Activated CD4-positive, alpha-beta memory T cell treated with anti-CD3 and anti-CD28 coated beads, Interleukin-2, amount 10 ng/mL, durations not matched to agents 7 days and 5 days (primary cell): ENCODE measurements at places on chromosomes 13 and 19.

DNA sequence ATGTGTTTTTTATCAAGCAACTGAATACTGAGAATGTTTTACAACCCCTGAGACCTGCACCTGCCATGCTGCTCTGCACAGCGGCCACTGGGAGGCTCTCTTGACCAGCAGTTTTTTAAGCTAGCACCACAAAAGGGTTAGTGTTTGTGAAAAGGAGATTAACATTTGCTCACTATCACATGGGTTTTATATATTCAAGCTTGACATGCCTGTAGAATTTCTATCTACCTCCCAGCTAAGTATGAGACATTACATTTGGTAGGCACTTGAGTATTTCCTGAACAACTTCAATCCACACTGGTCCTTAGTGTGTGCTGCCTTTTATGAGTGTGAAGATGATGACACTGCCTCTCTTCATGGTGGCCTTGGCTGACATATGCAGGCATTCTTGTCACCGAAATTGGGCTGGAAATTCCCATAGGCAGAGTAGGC, 1238.9 kb downstream of the UQCRFS1 start:
- DNase-seq: no peak

DNA sequence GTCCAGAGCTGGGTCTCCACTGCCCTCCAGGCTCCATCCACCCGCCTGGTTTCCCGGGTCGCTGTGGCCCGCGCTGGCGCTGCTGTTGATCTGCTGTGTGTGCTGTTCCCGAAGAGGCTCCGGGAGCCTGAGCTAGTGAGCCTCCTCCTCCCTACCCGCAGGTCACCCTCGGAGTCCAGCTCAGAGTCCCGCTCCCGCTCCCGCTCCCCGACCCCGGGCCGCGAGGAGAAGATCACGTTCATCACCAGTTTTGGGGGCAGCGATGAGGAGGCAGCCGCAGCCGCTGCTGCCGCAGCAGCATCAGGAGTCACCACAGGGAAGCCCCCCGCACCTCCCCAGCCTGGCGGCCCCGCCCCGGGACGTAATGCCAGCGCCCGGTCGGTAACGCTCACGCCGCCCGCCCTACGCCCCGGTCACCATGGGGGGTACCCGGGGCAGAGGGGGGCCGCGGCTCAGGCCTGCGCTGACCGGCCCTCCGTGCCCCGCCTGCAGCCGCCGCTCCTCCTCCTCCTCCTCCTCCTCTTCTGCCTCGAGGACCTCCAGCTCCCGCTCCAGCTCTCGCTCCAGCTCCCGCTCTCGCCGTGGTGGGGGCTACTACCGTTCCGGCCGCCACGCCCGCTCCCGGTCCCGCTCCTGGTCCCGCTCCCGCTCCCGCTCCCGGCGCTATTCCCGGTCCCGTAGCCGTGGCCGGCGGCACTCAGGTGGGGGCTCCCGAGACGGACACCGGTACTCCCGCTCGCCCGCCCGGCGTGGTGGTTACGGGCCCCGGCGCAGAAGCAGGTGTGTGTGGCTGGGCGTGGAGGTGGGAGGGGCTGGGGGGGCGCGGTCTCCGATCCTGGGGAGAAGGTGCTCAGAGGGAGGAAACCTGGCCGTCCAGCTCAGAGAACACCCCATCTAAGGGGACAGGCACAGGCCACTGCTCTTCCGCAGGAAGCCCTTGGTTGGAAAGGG, 12.2 kb downstream of the ZNF296 start:
- DNase-seq: no peak

DNA sequence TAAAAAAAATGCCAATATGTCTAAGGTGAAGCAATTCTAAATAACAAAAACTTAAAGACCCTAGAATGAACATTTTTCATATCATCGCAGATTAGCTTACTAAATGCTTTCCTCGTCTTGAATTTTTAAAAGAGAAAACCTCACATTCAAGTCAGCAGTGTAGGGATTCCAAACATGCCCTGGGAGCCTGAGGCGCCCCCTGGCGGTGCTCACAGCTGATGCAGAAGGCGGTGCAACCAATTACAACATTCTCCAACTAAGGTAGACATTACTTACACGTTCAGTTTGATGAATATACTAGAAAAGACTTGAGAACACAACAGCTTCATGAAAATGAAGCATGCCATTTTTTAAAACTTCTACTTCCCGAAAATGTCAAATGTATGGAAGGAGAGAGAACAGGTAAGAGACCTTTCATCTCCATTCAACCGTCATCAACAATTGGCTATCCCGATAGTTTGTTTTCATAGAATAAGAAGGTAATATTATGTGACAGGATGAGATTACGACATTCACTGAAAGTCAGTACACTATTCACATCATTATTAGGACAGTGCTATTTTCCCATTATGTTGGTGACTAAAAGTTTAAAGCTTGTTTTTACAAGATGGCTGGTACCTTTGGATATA, 304.4 kb downstream of the DCLK1 start:
- no peak for DNase-seq

- no peak for DNase-seq
Measured at GRCh38 chr13:91162180-91162579, 185.3 kb upstream of the MIR17HG start.

- no peak for DNase-seq
Measured at GRCh38 chr13:50855681-50856080, 12.2 kb upstream of the DLEU7 start.

GRCh38 chr19:13983213-13983889, 22.8 kb downstream of the RFX1 start:
- DNase-seq: no peak

- no peak for DNase-seq
Measured at GRCh38 chr13:113083022-113083373, 22.6 kb upstream of the F7 start.

DNA sequence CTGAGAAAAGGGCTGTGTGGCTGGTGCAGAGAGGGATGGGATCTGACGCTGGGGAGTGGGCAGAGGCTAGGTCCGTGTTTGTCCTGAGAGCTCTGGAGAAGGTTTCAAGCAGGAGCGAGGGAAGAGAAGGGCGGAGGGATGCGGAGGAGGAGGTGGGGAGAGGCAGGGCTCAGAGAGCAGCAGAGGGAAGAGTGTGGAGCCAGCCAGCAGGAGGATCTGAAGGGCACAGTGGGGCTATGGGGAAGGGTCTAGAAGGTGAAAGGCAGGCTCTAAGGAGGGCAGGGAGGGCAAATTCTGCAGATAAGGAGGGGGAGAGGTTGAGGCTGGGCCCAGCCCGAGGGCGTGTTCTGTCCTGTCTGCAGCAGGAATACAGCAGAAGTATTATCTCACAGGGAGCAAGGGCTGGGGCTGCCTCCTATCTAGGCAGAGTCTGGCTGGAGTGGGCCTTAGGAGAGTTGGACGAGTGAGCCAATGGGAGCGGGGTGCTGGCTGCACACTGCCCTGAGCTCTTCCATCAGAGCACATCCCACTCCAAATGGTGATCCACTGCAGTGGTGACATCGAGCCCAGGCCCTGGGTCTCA, 6.1 kb downstream of the AP2A1 start:
- no peak for DNase-seq

GRCh38 chr19:50959731-50960500, 7.1 kb upstream of the KLK5 start:
- no peak for DNase-seq

GRCh38 chr19:36136964-36137686, 2.7 kb upstream of the CAPNS1 start:
- peak; percentile 28 for DNase-seq

GRCh38 chr13:20353973-20354372, 121.9 kb upstream of the GJB6 start:
- no peak for DNase-seq

DNA sequence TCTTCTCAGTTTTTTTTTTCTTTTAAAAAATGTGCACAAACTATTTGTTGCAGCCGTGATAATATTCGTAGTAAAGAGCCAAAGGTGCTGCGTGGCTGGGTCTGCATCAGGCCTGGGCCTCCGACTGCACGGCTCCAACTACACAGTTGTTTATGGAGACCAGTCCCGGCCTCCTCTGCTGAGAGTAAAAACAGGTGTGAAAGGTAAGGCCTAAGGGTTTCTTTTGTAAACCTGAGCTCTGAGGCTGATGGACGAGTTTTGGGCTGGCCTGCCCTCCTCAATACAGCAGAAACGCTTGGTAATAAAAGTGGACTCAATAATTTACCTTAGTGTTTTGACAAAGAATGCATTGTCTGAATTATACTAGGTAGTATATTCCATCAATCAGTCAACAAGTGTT, 3.9 kb downstream of the MBNL2 start:
- DNase-seq: no peak

GRCh38 chr13:98869408-98870090, 108.3 kb downstream of the DOCK9 start:
- DNase-seq: no peak
